Esophagus squamous epithelium (tissue), 5 donors: ENCODE measurements at places on chromosomes 3 and 15.

- DNase-seq, result no peak
These were observed 9.9 kb downstream of the C3orf22 start for GRCh38 chr3:126548556-126549466.

DNA sequence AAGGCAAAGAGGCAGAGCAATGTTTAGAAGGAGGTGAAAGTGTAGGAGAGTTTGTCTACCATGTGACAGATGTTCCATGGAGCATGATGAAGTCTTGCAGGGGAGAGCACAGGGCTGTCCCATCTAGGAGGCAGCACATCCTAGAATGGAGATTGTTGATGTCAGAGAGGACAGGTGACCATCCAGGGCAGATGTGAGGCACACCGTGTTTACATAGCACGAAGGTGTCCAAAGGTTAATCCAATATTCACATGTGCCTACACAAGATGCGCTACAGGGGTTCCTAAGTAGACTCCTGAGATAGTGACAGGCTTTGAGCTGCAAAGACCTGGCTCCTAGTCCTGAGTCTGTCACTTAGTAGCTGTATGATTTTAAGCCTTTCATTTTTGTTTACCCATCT is 219.3 kb upstream of the SLCO3A1 start:
- DNase-seq, result no peak

GRCh38 chr3:50623840-50624474 is 7.0 kb downstream of the MAPKAPK3 start:
- DNase-seq, result no peak

GRCh38 chr15:83697716-83698115 is 43.8 kb downstream of the ADAMTSL3 start:
- no peak for DNase-seq

DNA sequence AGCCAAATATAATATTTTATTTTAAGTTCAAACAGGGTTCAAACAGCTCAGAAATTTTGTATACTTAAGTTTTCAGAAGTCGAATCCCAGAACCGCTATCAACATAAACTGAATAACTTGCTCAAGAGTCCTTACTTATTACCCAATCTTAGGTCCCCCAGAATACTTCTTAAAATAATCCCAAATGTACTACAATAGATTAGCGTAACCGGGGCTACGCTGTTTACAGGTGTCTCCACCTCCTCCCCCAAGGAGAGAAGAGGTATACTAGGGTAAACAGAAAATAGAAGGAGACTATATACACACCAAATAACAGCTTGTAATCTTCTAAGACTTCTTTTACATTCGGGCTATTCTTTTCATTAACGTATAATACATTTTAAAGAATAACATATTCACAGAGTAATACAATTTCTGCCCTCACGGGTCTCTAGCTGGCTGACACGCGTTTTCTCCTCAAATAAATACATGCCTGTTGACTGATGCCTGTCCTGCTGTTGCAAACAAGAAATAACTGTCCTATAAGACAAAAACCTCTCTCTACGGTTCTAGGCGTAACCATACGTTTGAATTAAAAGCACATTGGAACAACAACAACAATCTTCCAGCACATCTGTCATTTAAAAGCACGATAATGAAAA is 1.3 kb downstream of the DENND4A start:
- DNase-seq, result no peak

DNA sequence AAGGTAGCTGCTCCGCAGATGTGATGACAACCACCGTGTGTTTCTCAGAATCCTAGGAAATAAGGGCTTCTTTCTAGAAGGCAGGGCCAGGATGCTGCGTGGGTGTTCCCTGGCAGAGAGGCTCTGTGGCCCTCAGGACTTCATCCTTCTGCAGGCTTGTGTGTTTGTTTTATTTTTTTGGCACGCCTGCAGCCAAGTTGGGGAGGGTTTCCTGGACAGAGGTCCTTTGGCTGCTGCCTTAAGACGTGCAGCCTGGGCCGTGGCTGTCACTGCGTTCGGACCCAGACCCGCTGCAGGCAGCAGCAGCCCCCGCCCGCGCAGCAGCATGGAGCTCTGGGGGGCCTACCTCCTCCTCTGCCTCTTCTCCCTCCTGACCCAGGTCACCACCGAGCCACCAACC is at the start of gene CLEC3B:
TSS of gene CLEC3B (plus strand) at position 266 of the 400 bp plus-strand sequence. CDS start at position 326, 60 bp downstream.
- DNase-seq, result no peak

- DNase-seq, result no peak
These were observed 478.3 kb downstream of the SOX2 start for GRCh38 chr3:182190056-182190455.

GRCh38 chr3:12175844-12176453 is 17.2 kb upstream of the TIMP4 start:
- DNase-seq, result no peak

- DNase-seq, result no peak
These were observed 1.3 kb downstream of the AMIGO3 start for GRCh38 chr3:49717959-49718857.

DNA sequence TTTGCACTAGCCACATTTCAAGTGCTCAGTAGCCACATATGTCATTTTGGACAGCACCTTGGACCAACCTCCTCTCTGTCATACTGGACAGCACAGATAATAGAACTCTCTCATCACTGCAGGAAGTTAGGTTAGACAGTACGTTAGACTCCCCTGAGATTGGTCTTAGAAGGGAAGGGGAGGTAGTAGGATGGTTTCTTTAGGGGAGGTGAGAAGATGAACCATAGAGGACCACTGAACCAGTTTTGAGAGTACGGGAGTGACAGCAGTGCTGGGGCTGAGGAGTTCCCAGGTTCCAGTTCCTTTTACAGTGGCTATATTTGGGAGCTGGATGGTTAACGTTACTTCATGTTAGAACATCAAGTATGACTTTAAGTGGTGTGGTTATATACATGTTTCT is 7.8 kb downstream of the LRCH3 start:
- no peak for DNase-seq

- DNase-seq, result no peak
These were observed 61.2 kb upstream of the PTX3 start for GRCh38 chr3:157375342-157375986.

GRCh38 chr3:178392511-178392926 is 143.7 kb upstream of the KCNMB2 start:
- DNase-seq, result no peak

GRCh38 chr3:110758208-110758607 is 313.4 kb upstream of the NECTIN3 start:
- no peak for DNase-seq

- no peak for DNase-seq
These were observed 50.4 kb downstream of the COL6A5 start for GRCh38 chr3:130395916-130396315.

GRCh38 chr3:133999891-134000685 is 29.6 kb downstream of the SLCO2A1 start:
- DNase-seq, result no peak

DNA sequence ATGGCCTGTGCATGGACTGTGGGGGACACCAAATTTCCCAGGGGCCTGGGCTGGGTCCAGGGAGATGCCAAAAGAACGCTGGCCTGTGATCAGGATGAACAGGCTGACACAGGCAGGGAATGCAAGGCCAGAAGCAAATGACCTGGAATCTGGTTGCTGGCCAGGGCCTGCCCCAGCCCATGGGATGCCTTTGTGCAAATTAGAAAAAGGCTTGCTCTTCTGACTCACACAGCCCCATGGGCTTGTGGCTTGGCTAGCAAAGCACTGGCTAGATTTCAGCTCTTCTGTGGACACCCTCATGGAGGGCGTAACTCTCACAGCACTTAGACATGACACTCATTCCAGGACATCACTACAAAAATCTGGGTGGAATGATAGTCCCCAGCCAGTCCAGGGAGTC is 356.0 kb downstream of the SHQ1 start:
- DNase-seq, result no peak

GRCh38 chr3:133354721-133355120 is 45.1 kb upstream of the BFSP2 start:
- no peak for DNase-seq

- no peak for DNase-seq
These were observed 11.8 kb upstream of the FBXO22 start for GRCh38 chr15:75891895-75892294.

DNA sequence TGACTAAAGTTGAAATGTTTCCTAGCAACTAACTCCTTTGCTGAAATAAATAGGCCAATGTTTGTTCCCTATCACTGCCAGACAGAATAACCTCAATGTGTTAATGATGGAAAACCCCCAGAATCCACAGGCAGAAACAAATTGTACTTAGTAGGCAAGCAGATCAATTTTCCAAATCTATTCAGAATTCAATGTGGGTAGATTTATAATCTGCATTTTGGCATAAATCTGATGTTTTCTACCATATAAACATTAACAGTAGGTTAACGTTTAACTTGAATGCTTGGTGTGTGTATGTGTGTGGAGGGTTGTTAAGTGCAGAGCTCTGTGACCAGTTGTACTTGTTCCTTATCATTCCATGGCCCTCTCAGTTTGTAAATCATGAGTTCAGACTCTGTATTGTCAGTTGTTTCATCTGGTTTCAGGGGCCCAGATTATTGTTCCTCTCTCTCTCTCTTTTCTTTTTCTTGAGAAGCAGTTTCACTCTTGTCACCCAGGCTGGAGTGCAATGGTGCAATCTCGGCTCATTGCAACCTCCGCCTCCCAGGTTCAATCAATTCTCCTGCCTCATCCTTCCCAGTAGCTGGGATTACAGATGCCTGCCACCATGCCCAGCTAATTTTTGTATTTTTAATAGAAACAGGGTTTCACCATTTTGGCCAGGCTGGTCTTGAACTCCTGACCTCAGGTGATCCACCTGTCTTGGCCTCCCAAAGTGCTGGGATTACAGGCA is 32.8 kb downstream of the PLSCR1 start:
- no peak for DNase-seq

DNA sequence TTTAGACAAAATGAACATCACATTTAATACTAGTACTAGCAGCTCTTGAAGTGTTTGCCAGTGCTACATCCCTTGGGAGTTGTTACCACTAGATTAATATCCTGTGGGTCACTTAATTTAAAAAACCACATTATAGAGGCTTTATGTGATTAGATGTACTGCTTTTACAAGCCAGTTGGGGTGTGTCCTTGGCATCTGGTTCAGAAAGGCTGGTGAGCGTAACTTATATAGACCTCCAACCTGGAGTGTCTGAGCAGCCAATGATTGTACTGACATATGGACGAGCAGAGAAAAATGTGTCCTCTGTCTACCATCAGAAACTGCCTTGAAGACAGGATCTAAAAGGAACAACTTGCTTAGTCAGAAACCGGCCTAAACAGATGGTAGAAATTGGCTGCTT is 306.2 kb upstream of the ATP11B start:
- DNase-seq, result no peak

GRCh38 chr3:115922681-115923347 is 299.5 kb downstream of the GAP43 start:
- no peak for DNase-seq

- no peak for DNase-seq
These were observed 54.0 kb downstream of the MBNL1 start for GRCh38 chr3:152322756-152323155.

GRCh38 chr15:100241572-100242482 is 99.9 kb downstream of the ADAMTS17 start:
- no peak for DNase-seq
